Karpas-422 (cell line): ENCODE measurements at places on chromosomes 1 and 21.

- no peak for DNase-seq
Measured at GRCh38 chr21:36166705-36167104, 10.1 kb downstream of the DOP1B start.

- no peak for DNase-seq
Measured at GRCh38 chr1:86926883-86927282, 12.4 kb downstream of the HS2ST1 start.

GRCh38 chr1:84737590-84737989 is 47.3 kb upstream of the SSX2IP start:
- DNase-seq, result no peak

DNA sequence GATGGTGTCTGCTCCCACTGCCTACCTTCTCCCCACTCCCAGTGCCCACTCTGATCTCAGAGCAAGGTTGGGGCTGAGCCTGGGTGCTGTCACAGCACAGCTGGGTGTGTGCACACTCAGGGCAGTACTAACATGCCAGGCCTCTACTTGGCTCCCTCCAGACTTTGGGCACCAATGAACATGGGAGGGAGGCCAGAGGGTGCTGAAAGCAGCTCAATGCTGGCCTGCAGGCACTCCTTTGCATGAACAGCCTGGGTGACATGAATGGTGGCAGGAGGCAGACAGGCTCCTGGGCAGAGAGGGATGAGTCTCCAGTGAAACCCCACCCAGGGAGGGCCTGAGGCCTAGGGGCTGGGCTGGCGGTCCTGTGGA is 25.8 kb upstream of the DENND1B start:
- no peak for DNase-seq

- peak; percentile 75 for DNase-seq
Measured at GRCh38 chr1:84301004-84301784, at the start of gene SAMD13. TSS of gene SAMD13 (plus strand) at chr1:84301708. CDS start at chr1:84303235, 1,527 bp downstream.
